Stimulated activated CD8-positive, alpha-beta memory T cell treated with anti-CD3 and anti-CD28 coated beads, Interleukin-7, amount 100 ng/mL, for 24 hours (primary cell): ENCODE measurements at places on chromosomes 3 and 15.

DNA sequence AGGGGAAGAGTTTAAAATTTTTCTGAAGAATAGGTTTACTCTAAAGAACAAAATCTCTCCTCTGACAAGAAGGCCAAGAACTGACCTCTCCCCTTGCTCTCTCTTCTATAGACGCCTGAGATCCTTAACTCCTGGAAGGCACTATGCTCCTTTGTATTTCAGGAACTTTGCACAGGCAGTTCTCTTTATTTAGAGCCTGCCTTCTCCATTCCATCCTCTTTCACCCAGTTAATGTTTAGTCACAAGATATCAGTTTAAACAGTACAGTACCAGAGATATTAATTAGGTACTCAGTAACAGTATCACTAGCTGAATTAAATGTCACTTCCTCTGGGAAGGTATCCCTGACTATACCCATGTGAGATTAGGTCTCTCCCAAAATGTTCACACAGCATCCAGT lies 33.5 kb downstream of the HERC1 start:
- DNase-seq = no peak

GRCh38 chr15:79881254-79881653 lies 15.6 kb downstream of the MTHFS start:
- DNase-seq = no peak

DNA sequence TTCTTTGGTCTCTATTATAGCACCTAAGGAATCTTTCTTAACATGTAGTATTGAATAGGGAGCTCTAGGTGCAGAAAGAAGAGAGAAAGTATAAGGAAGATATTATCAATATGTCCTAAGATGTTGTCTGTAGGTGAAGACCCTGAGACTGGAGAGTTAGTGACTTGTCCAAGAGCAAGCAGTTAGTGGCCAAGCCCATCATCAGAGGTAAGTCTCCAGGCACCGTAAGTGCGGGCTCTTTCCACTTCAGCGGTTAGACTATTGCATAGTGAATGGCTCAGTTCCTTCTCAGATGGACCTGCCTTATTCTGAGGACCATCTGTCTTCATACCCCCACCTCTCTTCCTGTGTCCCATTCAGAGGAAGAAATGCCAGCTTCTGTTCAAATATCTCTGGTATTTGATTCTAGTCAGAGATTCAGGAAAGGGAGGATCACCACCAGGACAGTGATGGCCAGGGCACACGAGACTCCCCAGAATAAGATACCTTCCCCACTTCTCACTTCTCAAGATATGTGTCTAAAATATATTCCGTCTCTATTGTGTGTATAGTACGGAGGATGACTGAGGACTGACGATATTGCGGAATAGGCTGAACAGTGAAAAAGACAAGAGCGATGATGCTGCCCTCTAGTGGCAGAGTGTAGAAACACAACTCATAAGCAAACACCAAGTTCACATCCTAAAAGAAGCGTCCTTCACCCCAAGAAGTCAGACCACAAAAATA lies 19.1 kb upstream of the ADGRG7 start:
- DNase-seq = peak; percentile 23

DNA sequence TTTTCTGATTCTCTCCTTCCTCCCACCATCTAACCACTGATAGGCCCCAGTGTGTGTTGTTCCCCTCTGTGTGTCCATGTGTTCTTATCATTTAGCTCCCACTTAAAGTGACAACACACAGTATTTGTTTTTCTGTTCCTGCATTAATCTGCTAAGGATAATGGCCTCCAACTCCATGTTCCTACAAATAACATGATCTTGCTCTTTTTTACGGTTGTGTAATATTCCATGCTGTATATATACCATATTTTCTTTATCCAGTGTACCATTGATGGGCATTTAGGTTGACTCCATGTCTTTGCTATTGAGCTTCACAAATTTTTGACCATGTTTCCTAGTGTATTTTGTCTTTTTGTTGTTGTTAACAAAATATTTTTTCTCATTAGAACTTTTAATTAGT lies 30.6 kb downstream of the VEPH1 start:
- DNase-seq = no peak

DNA sequence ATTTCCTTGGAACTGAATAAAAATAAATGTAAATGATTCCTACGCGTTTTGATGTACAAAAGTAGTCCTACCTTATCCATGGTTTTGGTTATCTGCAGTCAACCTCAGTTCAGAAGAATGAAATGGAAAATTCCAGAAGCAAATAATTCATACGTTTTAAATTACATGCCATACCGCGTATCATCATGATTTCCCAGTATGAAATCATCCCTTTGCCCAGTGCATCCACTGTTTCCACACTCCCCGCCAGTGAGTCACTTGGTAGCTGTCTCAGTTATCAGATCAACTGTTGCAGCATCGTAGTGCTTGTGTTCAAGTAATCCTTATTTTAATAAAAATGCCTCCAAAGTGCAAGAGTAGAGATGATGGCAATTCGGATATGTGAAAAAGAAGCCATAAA lies 9.1 kb upstream of the MFSD1 start:
- DNase-seq = no peak

DNA sequence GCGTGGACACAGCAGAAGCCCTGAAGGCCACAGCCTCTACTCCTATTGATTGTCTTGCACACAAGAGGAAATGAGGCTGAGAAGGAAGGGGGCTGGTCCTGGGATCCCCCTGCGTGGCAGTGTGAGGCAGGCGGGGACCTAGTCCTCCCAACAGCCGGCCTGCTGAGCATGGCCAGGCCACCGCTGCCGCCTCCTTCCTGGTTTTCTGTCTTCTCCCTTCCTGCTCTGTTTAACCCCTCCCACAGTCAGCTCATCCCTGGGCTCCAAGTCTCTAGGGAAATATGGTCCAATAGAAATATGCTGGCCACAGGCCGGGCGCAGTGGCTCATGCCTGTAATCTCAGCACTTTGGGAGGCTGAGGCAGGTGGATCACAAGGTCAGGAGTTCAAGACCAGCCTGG lies 42.1 kb upstream of the HES1 start:
- no peak for DNase-seq

GRCh38 chr3:78277220-78277619 lies 1237.3 kb downstream of the ROBO2 start:
- DNase-seq = no peak

GRCh38 chr3:66048051-66048395 lies 9.3 kb upstream of the MAGI1 start:
- DNase-seq = no peak

GRCh38 chr3:73214846-73215245 lies 153.4 kb downstream of the EBLN2 start:
- DNase-seq = no peak

- DNase-seq = no peak
Measured at GRCh38 chr15:70062321-70062956, 35.3 kb downstream of the TLE3 start.

DNA sequence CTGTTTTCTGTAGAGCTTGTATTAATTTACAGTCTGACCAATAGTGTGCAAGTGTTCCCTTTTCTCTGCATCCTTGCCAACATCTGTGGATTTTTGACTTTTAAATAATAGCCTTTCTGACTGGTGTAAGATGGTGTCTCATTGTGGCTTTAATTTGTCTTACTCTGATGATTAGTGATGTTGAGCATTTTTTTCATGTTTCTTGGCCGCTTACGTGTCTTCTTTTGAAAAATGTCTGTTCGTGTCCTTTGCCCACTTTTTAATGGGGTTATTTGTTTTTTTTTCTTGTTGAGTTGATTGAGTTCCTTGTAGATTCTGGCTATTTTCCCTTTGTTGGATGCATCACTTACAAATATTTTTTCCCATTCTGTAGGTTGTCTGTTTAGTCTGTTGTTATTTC lies 7.6 kb upstream of the ACOX2 start:
- DNase-seq = no peak

DNA sequence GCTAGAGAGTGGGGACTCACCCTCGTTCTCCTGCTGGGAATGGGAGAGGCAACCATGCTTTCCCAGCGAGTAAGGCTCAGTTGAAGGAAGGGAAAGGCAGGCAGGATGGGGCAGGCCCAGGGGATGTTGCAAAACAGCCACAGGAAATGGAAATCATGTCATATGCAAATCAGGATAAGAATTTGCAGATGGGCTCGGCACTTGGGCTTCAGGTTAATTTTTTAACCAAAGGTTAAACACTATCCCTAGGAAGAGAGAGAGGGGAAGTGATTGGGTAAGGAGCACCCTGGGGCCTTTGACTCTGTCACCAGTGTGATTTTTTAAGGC lies 14.6 kb upstream of the PLA2G4E start:
- no peak for DNase-seq

GRCh38 chr15:92634671-92635201 lies 20.8 kb downstream of the FAM174B start:
- no peak for DNase-seq

GRCh38 chr15:58293622-58294550 lies 137.9 kb upstream of the LIPC start:
- no peak for DNase-seq

DNA sequence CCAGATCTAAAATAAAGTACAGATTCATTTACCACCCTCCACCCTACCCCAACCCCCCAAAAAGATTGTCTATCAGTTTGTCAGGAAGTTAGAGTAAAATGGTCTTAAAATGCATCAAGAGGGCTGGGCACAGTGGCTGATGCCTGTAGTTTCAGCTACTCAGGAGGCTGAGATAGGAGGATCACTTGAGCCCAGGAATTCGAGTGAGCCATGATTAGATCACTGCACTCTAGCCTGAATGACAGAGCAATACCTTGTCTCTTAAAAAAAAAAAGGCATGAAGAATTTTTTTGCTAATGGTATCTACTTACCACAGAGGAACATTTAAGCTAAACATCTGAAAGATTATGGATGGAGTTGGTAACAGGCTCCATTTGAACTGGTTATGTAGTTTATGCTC lies 71.0 kb downstream of the RBM6 start:
- DNase-seq = no peak

DNA sequence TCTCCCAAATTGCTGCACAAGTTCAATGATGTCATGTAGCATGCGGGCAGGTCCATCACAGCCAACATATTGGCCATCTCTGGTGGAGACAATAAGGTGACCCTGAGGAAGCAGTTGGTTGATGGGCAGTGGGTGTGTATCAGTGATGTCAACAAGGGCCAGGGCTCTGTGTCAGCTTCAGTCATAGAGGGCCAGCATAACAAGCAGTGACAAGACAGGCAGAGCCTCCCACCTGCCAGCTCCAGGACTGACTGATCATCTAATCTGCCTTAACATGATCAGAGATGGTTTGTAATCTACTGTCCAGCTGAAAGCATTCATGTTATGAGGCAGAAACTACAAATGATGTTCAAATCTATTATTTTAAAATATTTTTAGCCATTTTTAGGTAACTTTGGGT lies 62.3 kb downstream of the GLB1 start:
- DNase-seq = no peak

DNA sequence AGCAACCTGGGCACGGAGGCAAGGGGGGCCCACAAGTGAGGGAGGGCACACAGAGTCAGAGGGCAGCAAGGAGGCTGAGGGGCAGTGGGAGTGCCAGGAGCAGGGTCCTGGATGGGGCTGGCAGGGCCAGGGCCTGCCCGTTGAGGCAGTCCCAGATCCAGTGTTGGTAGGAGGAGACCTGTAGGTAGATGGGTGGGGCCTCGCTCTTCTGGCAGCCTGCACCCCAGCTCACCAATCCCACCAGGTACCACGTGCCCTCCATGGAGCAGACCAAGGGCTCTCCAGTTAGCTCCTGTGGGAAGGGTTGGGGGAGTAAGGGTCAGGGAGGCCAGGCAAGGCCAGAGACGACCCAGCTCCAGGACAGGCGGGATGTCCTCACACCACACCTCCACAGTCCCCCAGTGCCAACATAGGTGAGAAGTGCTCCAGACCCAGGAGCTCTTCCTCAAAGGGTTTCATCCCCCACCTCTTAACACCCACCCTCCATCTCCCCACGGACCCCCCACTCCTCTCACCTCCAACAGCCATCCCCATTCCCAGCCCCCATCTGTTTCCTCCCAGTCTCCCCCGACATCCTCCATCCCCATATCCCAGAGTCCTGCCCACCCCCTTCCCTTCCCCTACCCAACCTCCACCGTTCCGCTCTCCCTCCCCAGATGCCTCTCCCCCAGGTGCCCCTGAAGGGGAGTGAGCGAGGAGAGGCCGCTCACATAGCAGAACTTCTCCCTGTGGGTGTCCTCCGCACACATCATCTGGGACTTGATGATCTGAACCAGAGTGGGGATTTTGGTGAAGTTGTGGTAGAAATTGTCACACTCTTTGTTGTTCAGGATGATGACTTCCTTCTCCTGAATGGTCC lies 5.2 kb downstream of the PRSS50 start:
- DNase-seq = no peak

GRCh38 chr3:16064642-16065414 lies 109.7 kb upstream of the GALNT15 start:
- DNase-seq = no peak

GRCh38 chr3:101890716-101891115 lies 41.4 kb downstream of the NFKBIZ start:
- no peak for DNase-seq

GRCh38 chr3:159236321-159236720 lies 434.5 kb downstream of the MFSD1 start:
- DNase-seq = no peak

DNA sequence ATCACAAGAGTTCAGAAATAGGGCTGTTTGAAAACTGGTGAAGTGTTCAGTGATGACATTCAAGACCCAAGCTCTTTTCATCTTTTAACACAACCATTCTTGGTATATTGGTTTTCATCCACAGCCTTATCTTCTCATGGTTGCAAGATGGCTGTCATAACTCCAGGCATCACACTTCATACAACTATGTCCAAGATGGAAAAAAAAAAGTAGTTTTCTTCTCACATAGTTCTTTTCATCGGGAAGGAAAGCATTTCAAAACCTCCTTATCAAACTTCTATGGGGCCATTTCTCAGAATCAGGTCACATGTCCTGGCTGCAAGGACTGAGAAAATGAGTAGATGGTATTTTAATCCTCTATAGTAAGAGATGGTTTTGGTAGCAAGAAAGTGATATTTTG lies 21.1 kb upstream of the MFSD1 start:
- no peak for DNase-seq

DNA sequence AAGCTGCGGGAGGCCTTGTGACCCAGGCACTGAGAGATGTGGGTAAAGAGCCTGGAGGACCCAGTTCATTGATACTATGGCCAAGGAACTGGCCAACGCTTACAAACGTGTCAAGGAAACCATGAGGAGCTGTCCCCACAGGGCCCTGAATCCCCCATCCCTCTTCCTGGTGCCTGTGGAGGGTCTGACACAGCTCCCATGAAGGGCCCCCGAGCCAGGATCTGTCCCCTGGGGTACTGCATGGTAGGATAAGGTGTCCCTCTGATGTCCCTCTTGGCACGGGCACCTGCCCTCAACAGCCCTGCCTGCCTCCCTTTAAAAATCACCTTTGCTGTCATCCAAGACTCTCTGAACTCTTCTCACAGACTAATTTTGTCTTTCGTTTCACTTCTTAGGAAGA lies 122.4 kb downstream of the ADCY5 start:
- DNase-seq = no peak

DNA sequence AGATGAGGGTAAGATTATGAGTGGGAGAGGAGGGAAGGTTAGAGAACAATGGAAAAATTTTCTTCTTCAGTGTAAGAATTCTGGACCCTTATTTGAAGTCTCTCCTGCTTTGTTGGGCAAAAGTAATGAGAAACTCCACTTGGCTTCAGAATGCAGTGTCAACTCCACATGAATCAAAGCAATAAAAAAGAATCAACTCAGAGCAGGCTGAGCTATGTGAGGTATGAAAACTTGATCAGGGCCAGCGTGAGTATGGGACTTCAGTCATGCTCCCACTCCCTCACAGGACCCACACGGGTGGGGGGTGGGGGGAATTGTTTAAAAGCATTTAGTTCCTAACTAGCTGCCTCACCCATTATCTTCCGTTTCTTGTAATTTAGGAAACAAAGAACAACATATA lies 502.2 kb downstream of the PDCD6IP start:
- DNase-seq = no peak
